ENCODE measurements at places on chromosomes 16 and 17.

GRCh38 chr16:89410322-89410721, 80.0 kb downstream of the ANKRD11 start:
- no peak for DNase-seq

DNA sequence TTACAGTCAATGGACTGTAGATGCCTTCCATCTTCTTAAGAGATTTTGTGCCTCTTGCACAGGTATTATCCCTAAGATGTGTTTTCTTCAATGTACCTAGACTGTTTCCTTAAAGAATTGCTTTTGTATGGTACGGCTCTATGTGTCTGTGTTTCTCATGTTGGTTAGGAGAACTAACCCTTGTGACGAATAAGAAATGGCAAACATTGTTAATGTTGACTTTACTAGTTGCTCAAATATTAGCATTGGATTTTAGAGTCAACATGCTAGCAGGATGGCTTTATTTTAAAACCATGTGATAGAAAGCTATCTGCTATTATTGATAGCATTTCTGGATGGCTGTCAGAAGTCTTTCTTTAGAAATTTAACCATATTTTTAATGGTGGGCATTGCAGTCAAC, 34.5 kb downstream of the WWOX start:
- no peak for DNase-seq

DNA sequence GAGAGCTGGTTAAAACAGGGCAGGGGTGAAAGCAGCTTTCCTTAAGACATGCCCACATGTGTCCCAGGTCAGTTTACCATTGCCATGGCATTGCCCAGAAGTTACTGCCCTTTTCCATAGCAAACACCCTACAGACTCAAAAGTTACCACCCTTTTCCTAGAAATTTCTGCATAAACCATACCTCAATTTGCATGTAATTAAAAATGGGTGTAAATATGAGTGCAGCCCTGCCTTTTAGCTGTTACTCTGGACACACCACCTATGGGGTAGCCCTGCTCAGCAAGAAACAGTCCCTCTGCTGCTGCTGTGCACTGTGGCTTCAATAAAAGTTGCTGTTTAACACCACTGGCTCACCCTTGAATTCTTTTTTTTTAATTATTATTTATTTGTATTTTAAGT, 168.5 kb upstream of the C16orf82 start:
- DNase-seq = no peak

- no peak for DNase-seq
Observed at GRCh38 chr17:78724544-78724943, 57.5 kb downstream of the CYTH1 start.
